ENCODE measurements at places on chromosomes 11 and 22.

- DNase-seq = no peak
These were observed 5.3 kb downstream of the SLC17A6 start for GRCh38 chr11:22343371-22344032.

DNA sequence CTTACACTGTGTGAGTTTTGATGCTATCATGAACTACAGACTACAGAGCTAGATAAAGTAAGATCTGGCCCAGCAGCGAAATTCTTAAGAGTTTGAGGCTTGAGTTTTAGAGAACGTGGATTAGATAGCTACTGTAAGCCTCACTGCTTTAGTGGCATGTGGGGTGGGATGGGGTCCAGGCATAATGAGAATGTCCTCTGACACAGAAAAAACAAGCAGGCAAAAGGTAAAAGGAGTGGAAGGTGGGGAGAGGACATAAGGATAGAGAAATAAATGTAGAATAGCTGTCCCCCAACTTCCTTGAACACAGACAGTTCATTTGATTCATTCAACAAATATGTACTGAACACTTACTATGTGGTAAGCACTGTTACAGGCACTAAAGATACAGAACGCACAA is 324.5 kb upstream of the PITPNB start:
- no peak for DNase-seq

- no peak for DNase-seq
These were observed 10.9 kb downstream of the SMC1B start for GRCh38 chr22:45402466-45402985.

GRCh38 chr22:46854125-46854870 is 91.8 kb downstream of the TBC1D22A start:
- no peak for DNase-seq
